Esophagus squamous epithelium (tissue), 5 donors: ENCODE measurements at places on chromosomes 5 and 9.

DNA sequence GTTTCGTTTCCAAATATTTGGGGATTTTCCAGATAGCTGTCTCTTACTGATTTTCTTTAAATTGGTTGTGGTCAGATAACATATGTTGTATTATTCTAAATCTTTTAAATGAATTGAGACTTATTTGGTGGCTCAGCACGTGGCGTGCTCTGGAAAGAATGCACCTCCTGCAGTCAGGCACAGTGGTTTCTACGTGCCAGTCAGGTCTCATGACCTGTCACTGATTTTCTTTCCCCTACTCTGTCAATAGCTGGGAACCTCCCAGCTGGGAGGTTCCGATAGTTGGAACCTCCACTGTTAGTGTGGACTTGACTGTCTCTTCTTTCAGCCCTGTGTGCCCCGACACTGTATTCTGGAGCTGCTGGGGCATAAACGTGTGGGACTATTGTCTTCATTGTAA lies 27.6 kb downstream of the TRIP13 start:
- no peak for DNase-seq

- no peak for DNase-seq
Observed at GRCh38 chr5:85906460-85906859, 711.3 kb upstream of the COX7C start.

DNA sequence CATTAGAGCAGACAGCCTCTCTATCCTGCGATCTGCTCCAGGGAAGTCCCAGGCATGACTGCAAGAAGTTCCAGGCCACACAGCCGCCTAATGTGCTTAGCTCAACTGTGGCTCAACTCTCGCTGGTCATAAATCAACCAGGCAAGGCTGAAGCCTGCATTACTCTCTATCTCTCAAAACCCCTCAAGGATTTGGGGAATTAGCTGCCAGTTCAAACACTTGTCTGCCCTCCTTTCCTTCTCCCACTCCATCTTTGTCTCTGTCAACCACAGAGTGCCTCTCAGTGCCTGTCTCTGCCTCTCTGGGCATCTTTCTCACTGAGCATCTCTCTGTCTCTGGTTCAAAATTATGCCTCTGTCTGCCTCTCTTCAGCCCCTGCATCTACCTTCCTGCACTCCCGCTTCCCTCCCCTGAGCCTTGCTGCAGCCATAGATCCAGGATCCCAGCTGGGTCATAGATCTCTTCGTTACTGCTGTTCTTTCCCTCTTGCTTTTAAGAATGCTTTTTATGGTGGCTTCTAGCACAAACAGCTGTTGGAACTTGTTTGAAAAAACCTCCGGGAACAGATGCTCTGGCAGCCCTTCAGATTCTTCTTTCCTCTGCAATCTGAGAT lies 27.9 kb upstream of the GALNT10 start:
- no peak for DNase-seq

DNA sequence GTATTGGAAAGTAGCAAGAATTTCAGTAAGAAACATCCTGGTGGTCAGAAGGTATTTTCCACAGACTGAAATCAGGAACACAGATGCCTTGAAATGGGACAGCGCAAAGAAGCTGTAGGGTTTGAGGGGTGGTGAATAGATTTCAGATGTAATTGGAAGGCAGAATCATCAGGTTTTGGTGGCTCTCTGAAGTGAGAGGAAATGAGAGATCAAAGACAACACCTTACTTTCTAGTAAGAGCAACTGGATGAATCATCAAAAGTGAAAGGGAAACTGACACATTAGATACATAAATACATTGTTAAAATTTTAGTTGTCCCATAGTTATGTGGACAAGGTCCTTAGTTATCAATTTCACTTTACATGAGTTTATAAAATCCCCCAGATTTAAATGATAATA lies 188.2 kb upstream of the SLC27A6 start:
- DNase-seq: no peak

GRCh38 chr9:121975801-121976277 lies 117.3 kb downstream of the TTLL11 start:
- DNase-seq: no peak

DNA sequence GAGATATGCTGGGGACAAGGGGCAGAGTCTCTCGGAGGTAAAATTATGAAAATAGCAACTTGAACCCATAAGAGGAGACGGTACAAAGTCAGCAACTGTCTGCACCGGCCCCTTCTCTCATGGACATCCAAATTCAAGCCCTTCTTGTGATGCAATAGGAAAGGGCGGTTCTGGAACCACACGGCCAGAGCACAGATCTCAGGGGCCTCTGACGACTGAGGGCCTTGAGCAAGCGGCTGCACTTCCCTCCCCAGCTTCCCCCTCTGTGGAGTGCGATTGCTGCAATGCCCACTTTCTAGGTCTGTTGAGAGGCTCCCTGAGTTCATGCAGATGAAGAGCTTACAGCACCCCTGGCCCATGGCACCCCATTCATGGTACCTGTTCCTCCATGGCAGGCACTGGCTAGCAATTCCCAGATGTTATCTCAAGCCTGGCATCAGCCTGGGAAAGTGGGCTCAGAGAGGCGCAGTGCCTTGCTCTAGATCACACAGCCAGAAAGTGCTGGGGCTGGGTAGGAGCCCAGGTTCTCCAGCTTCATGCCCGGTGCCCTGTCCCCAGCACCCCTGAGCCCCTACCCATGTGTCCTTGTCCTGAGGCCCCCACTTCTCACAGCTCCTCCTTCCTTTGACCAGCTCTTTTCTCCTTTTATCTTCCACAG lies 17.7 kb upstream of the CPLX2 start:
- no peak for DNase-seq

DNA sequence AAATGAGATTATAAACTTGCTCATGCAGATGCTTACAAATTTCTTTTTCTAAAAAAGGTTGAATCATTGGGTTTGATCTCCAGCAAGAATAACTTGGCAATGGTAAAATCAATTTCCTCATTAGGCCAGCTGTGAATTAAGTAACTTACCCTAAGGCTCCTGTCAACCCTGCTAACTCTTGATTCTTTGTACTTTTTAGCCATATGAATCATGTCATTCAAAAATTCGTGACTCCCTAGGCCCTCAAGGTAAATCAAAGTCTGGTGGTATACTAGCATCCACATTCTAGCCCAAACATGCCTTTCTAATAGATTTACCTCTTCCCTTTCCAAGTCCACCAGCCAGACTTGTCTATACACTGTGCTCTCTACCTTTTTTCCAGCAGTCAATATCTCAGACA lies 420.8 kb upstream of the BRINP1 start:
- no peak for DNase-seq

DNA sequence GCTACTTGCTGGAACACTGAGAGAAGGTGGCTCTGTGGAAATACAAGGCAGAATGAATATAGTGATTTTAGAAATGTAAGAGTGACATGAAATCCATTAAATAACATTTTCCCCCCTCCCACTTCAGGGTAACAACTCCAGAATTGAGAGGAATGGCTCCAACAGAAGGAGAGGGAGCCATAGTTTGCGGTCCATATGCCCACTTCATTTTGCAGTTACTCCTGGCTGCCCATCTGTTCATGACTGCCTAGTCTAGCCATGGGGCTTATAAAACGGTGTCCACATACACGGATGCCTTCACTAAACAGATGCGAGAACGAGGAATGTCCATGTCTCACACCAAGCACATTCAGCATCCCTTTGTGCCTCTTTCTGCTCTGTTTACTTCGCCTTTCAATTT lies 186.7 kb downstream of the TMEM38B start:
- DNase-seq: no peak

- DNase-seq: no peak
Observed at GRCh38 chr5:156764176-156764971, 85.7 kb upstream of the PPP1R2B start.

DNA sequence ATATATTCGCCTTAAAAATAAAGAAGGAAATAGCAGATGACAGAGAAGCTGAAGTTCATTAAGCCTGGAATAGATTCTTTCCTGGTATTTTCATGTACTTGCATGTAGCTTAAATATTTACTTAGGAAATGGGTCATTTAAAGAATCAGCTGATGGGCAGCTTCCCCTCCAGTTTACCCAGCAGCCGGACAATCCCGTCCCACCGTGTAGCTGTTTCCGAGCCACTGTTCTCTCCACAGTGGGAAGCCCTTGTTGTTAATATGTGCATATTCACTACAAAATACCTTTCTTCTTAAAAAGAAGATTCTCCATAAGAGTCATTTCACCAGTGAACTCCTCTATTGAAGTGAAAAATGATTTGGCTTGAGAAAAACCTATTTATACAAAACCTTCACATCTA lies 187.0 kb downstream of the FANCC start:
- DNase-seq: no peak

GRCh38 chr5:88732181-88732633 lies 150.8 kb downstream of the MEF2C start:
- DNase-seq: no peak

DNA sequence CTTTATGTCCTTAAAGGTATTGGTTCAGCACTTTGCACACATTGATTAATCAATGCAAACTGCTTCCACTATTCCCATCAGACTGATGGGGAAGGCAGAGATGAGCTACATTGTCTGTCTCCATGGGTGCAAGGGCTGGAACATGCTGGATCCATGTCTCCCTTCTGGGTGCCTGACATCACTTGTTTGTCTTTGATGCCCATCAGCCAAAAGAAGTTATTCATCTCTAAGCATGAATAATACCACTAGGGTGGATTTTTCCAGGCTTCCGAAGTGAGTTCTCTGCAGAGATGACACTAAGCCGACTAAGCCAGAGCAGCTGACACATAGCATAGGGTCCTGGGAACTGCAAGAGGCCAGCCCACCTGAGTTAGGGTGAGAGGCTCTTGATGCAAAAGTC lies 8.7 kb downstream of the FGF1 start:
- DNase-seq: no peak

- DNase-seq: no peak
Observed at GRCh38 chr5:153632748-153633290, 142.3 kb downstream of the GRIA1 start.

DNA sequence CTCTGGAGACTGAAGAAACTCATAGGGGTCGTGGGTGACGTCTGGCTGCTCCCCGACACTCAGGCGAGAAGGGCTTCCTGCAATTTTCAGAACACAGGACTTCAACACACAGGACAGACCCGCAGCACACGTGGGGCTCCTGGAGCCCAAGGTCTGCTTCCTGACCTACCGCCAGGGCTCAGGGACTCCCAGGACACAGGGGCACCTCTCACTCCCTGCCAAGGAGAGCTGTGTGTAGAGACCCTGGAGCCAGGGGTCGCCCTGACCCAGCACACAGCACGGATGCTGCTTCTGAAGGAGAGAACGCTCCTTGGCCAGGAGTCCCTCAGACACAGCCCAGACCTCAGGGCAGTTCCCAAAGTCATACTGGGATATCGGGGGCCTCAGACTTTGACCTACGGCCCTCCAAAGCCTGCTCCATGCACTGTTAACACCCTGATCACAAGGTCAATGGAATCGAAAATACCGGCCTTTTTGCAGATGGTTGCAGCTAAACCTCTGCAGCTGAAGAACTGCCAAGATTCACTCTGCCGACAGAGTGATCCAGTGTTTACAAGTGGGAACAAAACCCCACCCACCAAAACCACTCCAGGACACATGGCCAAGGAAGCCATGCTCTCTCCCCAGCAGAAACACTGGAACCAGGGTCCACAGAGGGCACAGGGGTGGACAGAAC lies 13.8 kb upstream of the ZDHHC11 start:
- DNase-seq: no peak

DNA sequence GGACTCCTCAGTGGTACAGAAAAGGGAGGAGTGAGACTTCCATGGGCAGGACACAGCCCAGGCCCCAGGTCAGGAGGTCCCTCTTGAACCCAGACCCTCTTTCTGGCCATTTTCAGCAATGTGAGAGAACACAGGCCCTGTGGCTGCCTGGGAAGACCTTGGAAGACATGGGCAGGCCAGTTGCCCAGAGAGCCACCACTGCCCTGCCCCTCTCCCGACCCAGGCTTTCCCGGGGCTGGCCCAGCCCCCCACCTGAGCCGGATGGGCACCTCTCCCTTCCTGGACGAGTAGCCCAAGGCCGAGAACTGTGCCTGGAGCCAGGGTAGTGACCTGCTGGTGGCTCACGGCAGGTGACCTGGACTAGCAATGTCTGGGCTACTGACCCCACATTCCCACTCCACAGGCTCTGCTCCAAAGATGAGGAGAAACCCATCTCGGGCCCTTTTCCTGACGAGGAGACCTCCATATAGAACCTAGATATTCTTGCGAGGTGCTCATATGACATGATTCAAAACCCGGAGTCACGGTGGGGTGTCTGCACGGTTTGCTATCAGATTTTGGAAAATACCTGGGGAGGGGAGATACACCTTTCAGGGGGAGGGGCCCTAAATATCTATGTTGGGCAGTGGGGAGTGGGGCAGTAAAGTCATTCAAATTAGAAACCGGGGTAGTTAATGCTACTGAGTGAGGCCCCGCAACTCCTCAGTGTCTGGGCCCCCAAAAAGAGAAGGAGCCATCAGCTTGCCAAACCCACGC lies 59.4 kb downstream of the ZNF354C start:
- no peak for DNase-seq

- DNase-seq: no peak
Observed at GRCh38 chr9:123119566-123119965, 86.1 kb downstream of the GPR21 start.

GRCh38 chr5:102937894-102938293 lies 182.0 kb downstream of the GIN1 start:
- DNase-seq: no peak

GRCh38 chr5:112401924-112402323 lies 17.2 kb downstream of the EPB41L4A start:
- DNase-seq: no peak

DNA sequence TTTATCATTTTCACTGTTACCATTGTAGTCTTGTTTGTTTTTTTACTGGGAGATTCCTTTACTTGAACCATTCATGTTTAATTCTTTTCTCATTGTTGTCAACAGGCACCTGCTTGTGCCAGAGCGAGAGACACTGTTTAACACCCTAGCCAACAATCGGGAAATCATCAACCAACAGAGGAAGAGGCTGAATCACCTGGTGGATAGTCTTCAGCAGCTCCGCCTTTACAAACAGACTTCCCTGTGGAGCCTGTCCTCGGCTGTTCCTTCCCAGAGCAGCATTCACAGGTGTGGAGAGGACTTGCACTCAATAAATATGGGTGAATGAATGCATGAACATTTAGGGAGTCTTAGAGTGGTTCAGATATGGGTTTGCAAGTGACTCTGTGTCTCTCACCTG lies 37.5 kb downstream of the NUP214 start:
- no peak for DNase-seq

- no peak for DNase-seq
Observed at GRCh38 chr9:7315746-7316145, 483.8 kb downstream of the DMAC1 start.

DNA sequence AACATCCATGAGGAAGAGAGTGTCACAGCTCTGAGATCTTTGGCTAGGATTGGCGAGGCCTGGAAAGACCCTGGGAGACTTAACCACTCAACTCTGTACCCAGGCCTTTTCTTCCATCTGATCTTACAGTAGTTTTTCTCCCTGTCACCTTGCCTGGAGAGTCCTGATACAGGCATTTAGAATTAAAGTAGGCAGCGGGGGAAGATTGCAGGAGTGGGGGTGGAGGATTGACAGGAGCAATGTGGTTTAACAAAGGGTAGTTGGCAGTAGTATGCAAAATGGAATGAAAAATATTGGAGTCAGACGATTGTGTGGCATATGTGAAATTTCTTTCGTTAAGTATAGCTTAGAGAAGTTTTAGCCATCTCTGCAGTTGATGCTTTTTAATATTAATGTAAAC lies 16.9 kb downstream of the TMEFF1 start:
- no peak for DNase-seq
